Kidney glomerular epithelial cell (primary cell): ENCODE measurements at places on chromosomes 1 and 21.

DNA sequence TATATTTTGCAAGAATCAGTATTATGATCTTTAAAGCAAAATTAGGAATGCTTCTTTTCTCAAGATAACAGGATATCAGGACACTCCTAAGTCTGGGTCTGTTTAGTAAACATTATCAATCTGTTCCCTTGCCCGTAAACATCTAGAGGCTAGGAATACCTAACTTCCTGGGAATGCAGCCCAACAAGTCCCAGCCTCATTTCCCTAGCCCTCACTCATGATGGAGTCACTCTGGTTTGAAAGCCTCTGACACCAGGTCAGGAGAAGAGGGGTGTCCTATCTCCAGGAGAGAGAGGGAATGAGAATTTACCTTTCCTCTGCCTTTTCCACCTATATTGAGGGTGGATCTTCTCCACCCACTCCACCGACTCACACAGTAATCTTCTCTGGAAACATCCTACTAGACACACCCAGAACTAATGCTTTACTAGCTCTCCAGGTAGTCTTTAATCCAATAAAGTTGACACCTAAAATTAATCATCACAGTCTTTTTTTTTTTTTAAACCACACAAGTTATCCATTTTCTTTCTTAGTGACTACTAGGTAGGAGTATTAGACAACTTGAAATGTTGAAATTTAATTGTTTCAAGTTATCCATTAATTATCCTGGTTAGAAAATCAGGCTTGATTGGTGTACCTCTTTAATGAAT is 659.3 kb downstream of the USP25 start:
- no peak for DNase-seq

DNA sequence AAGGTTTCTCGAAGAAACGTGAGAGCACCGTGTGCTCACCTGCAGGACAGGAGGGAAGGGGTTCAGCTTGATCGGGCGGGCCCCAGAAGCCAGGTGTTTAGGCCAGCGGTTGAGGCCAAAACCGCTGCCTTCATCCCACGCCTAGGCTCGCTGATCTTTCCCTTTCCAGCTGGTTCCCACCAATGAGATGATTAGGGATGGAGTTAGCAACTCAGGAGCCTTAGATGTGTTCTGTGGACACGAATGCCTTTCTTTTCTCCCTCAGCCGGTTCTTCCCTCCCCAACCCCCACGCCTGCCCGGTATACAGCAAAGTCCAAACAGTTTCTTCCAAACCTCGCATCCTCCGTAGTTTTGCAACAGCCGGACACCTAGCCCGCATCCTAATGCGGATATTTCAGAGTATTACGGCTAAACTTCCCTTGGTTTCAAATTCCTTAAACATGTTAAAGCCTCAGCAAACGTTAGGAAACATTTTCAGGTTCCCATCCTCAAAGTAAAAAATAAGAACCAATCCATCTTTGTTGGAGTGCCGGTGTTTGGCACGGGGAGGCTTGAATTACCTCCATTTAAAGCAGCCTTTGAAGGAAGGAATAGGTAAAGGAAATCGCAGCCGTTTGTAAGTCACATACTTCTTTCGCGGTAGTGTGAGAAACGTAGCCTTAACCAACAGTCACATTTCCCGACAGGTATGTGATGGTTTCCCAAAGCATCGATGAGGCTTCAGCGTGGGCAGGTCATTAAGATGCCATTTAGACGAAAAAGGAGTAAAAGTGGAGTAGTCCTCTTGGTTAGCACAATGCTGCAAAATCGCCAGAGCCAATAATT is 1.1 kb downstream of the LRRC8C start:
- DNase-seq = peak; percentile 18

- no peak for DNase-seq
These were observed 1135.2 kb downstream of the AMY1C start for GRCh38 chr1:104884939-104885338.

GRCh38 chr1:59124166-59124565 is 172.7 kb upstream of the FGGY start:
- DNase-seq = no peak

GRCh38 chr1:17883662-17884395 is 128.7 kb downstream of the ACTL8 start:
- no peak for DNase-seq

DNA sequence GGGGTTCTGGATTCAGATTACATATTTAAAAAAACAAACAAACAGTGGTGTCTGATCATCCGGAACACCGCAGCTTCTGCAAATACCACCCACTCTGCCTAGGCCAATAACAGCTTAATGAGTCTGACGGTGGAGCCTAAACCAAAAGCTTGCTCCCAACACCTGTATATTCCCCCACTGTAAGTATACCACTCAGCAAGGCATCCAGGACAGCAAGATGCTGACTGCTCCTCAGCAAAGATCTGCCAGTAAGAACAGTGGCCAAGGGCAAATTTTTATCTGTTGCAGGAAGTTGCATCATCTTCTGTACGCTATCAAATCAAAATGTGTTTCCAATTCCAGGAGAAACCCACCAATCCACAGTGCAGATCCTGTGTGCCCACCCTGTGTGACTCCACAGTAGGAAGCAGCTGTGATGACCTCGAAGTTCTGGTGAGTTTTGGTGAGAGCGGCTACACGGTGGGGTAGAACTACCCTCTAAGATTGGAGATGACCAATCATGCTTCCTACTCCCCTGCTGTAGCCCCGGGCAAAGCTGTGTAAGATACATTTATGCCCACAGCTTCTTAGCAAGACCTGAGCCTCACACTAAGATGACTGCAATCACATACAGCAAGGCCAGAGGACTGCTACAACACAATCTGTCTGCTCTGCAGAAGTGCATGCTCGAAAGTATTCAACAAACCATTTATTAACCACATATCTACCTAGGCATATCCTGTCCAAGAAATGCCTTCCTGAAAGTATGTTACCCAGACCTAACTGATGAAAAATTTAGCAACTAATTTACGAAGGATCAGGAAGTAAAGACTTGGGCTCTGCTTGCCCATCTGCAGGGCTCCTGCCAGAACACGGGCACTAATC is 30.5 kb downstream of the SIPA1L2 start:
- peak; percentile 28 for DNase-seq

GRCh38 chr21:28745131-28746016 is 247.3 kb downstream of the LTN1 start:
- DNase-seq = peak; percentile 83

DNA sequence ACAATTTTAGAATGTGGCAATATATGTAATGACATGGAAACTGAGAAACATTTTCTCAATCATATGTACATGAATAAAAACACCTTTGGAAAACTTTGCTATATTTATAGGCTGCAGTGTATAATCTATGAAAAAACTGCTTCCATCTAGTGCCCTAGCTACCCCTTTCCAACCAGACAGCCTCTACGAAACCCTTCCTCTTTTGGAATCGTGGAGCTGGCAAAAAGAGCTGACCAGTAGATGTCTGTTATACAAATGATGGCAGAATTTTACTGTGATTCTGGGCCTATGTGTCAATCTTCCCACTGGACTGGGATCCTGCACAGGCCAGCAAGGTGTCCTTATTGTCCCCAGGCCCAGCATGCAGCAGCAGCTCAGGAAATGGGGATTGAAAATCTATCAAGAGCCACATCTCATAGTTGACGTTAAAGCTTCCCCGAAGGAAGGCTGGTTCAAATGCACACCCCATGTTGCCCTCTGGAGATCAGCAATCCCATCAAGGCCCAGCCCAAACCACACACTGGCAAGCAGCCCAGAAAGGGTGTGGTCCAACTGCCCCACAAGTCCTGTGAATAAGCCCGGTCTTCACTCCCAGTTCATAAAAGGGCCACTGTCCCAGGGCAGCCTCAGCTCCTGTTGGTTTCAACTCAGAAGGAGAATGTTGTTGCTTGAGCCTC is 8.8 kb upstream of the FAM20B start:
- DNase-seq = peak; percentile 11

DNA sequence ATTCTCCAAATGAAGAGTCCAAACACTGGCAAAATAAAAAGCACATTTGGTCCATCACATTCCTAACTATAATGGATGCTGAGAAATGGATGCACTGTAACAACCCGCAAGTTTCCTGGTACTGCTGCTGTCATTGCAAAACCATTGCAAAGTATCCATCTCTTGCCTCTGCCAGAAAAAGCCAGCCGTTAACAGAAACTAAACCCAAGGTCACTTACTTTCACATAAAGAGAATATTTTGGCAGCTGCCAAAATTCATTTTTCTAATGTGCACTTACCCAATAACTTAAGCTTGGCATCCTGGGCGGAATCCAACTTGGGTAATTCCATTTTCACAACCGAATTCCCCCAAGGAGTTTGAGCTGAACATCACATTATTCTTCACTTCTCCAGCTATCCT is 77.0 kb upstream of the LRRC8D start:
- DNase-seq = no peak

GRCh38 chr1:6041432-6042062 is 4.1 kb upstream of the KCNAB2 start:
- DNase-seq = no peak

GRCh38 chr1:186214791-186215190 is 160.3 kb downstream of the TPR start:
- no peak for DNase-seq

GRCh38 chr1:73310797-73311381 is 887.1 kb downstream of the LRRIQ3 start:
- no peak for DNase-seq

DNA sequence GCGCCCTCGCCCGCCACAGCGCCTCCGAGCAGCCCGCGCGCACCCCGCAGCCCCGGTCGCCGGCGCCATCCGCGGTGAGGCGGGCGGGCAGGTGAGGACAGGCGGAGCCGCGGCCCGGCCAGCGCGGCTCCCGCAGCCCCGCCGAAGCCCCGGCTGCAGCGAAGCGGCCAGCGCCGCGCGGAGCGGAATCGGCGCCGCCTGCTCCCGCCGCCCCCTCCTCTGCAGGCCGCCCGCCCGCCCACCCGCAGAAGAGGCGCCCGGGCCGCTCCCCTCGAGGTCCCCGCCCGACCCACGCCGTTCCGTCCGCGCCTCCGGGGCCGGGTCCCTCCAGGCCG is 1.3 kb downstream of the PRDM16 start:
- DNase-seq = no peak

- DNase-seq = no peak
These were observed 31.7 kb downstream of the ARHGAP29 start for GRCh38 chr1:94205639-94206038.

GRCh38 chr1:208256556-208256955 is 12.4 kb upstream of the PLXNA2 start:
- DNase-seq = no peak

GRCh38 chr1:43074244-43074643 is 97.8 kb downstream of the EBNA1BP2 start:
- DNase-seq = no peak

DNA sequence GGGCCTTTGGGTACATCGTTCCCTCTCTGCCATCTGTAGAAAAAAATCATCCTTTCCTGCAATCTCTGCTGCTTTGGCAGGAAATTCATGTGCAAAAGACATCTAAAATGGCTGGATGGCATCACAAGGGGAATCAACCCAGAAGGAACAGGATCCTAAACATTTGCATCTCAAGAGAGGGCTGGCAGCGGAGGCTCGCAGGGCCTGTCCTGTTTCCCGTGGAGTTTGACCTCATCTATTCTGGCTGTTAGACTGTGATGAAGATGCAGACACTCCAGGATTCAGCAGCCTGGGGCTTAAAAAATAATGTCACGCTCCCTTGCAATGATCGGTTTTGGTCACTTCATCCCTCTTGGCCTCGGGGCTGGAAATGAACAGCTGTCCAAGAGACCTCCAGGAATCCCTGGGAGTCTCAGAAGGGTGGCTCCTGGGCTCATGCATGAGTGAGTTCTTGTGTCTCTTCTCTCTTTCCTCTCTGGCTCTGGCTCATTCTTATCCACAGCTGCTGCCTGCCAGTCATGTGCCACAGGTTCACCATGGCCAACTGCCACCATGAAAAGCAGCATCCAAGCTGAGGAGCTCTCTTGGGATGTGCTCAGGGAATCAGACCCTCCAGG is 16.1 kb upstream of the PCP4 start:
- DNase-seq = no peak

DNA sequence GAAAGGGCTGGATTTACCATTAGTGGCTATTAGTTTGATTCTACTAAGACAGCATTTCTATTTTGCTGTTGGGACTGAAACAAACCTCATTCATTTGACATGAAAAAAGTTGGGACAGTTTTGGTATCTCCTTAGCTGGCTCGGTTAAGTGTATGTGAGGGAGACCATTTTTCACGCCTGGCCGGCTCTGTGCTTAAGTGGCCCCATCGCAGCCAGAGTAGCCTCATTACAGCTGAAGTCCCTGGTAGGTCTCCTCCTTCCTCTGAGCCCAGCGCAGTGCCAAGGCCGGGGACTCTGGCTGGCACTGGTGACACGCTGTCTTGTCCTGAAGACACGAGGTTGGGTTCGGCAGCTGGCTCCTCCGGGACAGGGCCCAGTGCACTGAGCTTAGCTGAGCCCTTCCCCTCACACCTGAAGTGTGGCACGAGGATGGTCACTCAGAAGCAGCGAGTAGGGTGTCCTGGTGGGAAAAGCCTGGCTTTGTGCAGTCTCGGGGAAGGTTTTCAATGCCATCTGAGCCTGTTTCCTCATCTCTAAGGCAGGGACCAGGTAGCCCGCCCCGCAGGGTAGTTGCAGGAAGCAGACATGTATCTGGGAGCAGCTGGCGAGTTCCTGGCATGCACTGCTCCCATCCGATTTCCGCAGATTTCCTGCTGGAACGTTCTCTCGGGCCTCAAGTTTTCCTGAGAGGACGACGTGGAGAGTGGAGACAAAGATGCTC is 196.5 kb downstream of the DYRK1A start:
- DNase-seq = no peak

GRCh38 chr1:90291431-90292216 is 296.7 kb downstream of the ZNF326 start:
- DNase-seq = no peak

DNA sequence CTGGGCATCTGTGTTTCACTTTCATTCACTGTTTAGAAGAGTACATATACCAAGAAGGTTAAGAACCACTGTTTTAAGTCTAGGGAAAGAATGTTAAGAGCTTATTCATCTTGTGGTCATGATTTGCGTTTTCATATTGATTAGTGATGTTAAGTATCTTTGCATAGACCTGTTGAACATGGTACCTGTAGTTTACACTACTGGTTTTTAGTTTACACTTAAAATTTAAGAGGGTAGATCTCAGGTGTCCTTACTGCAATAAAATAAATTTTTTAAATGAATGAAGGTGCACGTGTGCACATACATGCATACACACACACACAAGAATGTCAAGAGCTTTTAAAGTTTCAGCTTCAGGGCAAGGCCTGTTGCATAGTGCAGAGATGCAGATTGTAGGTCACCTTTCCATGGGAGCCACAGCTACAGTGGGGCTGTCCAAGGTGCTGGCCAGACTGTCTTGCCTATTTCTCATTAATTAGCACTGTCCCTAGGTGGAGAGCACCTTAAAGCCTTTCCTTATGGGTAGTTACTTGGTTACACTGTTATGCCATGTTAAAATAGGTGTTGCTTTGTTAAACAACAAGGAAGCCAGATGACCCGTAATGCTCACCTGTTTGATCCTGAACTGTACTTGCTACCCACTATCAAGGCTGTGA is 543.0 kb upstream of the DAB1 start:
- DNase-seq = peak; percentile 13

DNA sequence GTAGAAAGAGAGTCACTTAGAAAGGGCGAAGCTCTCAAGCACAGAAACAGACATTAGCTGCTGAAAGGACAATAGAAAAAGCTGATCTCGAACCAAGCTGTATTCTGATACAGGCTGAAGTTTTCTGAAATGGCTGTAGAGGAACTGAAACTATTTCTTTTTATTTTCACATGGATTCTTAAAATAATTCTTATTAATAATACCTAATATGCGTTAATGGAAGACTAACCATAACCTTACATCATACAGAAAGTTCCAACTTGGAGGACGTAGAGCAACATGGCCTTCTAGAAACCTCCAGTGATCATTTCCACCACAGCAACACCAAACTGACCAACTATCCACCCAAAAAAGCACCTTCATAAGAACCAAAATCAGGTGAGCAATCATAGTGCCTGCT is 52.8 kb upstream of the ACADM start:
- DNase-seq = no peak
